ENCODE measurements at places on chromosomes 3 and 15.

GRCh38 chr3:117398141-117398899 is 688.7 kb downstream of the TUSC7 start:
- DNase-seq: peak; percentile 74

DNA sequence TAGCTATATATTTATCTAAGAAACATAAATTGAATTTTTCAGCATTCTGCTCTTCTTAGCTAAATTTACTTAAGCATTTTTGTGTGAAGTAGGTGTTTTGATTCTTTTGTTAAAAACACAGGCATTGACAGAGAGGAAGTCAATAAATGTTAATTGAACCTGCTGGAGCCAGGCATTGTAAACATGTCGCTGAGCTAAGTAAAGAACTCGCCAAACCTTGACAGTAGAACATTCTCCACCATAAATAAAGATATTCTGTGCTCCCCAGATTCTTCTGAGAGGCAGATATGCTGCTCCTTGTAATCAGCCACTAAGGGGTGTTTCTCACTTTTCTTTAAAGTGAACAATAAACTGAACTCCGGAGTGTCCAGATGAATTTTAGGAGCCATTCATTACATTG is 38.4 kb downstream of the SYNM start:
- DNase-seq: no peak

- no peak for DNase-seq
Measured at GRCh38 chr3:159843840-159844730, 144.6 kb upstream of the IL12A start.

- no peak for DNase-seq
Measured at GRCh38 chr15:54836052-54836795, 360.5 kb downstream of the RSL24D1 start.

DNA sequence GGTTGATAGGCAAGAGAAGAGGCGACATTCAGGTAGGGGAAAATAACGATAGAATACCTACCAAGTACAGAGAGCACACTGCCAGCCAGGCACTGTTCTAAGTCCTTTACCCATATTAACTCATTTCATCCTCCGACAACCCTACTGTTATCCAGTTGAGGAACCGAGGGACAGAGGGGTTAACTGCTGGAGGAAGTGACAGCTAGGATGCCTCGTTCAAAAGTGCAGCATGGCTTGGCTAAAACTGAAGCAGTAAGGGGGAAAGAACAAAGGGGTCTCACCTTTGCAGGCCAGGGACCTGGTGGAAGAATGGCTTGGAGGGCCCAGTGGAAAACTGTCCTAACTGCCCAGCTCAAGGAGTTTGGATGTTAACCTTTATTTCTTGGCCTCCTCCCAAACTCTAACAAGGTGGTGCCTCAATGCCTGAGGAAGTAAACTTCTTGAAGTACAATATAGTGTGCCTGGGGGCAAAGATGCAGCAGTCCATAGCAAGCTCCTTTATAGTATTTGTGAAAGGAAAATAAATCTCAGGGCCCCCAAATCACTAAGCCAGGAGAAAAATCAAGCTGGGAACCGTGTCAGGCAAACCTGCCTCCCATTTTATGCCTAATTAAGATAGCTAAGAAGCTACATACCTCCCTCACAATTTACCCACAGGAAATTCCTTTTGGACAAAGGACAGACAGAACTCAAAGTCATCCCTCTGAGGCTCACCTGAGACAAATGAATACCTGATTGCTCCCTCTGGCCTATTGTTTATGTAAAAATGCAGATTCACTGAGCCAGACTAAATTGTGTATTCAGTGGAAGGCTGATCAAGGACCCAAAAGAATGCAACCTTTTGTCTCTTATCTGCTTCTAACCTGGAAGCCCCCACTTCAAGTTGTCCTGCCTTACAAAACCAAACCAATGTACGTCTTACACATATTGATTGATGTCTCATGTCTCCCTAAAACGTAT is 1.6 kb upstream of the ITGB5 start:
- DNase-seq: no peak

DNA sequence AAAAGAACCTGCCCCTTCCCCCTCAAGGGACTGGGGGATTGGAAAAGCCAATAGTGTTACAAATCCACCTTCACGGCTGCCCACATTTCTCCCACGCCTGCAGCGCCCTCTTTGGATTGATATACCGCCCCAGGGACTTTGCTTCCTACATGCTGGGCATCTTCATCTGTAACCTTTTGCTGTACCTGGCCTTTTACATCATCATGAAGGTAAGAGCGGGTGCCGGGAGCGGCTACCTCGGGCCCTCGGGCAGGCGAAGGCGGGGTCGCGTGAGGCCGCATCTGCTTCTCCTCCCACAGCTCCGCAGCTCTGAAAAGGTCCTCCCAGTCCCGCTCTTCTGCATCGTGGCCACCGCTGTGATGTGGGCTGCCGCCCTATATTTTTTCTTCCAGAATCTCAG is 73.1 kb downstream of the USF3 start:
- DNase-seq: no peak

GRCh38 chr15:86663304-86663703 is 583.6 kb downstream of the AGBL1 start:
- no peak for DNase-seq

- DNase-seq: peak; percentile 2
Measured at GRCh38 chr15:25508369-25509002, 69.7 kb upstream of the UBE3A start.

DNA sequence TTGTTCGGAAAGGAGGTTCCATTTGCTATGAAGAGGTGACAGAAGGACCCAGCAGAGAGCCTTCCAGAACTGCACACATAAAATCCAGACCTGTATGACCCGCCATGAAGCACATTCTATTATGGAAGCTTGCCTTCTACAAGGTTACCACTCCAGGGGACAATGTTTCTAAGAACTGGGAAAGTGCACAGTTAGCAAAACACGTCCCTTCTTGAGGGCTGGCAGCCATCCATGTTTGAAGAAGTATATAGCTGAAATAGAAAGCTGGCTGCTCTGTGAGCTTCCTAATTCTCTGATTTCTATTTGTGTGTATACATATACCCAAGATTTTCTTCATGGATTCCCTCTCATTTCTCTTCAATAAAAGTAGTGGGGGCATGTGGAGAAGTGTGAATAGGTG is 74.6 kb downstream of the CNTN3 start:
- DNase-seq: no peak

Measured in NCI-H1105 (cell line).